ENCODE measurements at places on chromosomes 4 and X.

DNA sequence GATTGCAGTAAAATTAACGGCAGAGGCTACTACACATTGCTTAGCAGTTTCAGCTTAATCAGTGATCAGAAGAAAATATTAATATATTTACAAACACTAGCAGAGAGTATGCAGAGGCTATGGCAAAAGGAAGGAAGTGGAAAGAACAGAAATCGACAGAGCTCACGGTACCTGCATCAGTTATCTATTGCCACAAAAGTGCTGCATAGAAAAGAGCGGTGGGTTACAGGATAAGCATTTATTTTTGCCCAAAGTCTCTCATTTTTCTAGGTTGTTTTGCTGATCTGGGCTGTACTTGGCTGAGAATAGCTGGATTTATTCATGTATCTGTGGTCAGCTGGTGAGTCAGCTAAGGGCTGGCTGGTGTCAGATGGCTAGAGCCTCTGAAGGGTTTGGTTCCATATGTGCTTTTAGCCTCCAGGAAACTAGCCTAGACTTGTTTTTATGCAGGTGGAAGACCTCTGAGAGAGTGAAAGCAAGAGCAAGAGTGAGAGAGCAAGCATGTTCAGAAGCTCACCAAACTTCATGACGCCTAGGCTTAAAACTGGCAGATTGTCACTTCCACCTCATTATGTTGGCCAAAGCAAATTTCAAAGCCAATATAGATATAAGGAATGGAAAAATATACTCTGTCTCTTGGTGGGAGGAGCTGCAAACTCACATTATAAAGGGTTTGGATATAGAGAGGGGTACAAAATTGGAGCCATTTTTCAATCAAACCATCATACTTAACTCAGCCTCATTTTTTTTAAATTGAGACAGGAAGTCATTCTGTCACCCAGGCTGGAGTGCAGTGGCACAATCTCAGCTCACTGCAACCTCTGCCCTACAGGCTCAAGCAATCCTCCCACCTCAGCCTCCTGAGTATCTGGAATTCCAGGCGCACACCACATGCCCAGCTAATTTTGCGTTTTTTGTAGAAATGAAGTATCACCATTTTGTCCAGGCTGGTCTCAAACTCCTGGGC is 153.2 kb upstream of the RPL34 start:
- DNase-seq, result peak; percentile 74

GRCh38 chrX:82412858-82413257 is 1095.2 kb upstream of the POU3F4 start:
- DNase-seq, result no peak

- no peak for DNase-seq
These were observed 113.3 kb upstream of the ATP6AP2 start for GRCh38 chrX:40467454-40467853.

GRCh38 chrX:149631234-149632165 is at the start of gene TMEM185A:
TSS of gene TMEM185A (minus strand) at chrX:149631792. CDS start at chrX:149631580, 212 bp downstream.
- peak; percentile 84 for DNase-seq

GRCh38 chrX:9871701-9872268 is 85.6 kb downstream of the SHROOM2 start:
- DNase-seq, result peak; percentile 33

DNA sequence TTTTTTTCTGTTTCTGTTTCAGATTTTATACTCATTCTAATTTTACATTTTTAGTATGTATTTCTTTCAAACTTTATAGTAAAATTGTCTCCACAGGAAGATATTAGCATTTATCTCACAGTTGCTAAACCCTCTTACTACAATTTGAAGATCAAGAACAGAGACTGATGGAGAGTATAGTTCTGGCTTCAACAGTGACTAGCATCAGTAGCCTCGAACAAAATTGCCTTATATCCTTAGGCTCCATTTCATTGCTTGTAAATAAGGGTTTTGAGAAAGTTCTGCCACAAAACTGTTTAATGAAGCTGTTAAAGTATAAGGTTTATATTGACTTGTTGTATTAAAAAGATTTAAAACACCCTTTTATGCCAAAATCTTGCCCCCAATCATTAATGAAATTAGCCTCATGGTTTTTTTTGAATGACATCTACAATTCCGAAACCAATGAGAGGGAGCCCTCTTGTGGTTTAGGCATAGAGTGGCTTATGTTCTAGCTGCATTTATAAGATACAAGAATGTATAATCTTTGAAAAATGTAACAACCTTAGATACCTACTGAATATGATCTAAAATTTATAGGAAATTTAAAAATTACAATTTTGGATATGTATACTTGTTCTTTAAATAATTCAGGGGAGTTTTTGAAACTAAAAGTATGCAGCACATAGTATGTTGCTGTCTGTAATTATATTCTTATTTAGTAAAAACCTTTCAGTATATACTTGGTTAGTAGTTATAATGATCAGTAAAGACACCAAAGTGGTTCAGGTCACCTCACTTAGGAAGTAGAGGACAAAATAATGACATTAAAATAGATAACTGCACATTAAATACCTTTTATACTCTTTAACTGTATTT is 109.8 kb upstream of the HPGD start:
- DNase-seq, result peak; percentile 34

DNA sequence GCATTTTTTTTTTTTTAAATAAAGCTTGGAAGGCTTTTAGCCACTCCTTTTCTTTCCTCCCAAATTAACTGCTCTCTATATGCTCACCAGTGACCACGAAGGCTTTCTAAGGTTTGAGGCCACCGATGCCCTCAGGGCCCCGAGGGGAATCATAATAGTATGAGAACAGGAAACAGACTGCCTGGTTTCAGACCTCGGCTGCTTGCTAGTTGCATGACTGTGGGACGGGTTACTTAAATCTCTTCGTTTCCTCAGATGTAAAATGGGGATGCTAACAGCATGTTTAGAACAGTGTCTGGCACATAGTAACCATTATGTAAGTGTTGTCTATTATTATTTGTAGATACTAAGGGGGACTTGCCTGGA is 3.6 kb downstream of the LINC00632 start:
- DNase-seq, result no peak

DNA sequence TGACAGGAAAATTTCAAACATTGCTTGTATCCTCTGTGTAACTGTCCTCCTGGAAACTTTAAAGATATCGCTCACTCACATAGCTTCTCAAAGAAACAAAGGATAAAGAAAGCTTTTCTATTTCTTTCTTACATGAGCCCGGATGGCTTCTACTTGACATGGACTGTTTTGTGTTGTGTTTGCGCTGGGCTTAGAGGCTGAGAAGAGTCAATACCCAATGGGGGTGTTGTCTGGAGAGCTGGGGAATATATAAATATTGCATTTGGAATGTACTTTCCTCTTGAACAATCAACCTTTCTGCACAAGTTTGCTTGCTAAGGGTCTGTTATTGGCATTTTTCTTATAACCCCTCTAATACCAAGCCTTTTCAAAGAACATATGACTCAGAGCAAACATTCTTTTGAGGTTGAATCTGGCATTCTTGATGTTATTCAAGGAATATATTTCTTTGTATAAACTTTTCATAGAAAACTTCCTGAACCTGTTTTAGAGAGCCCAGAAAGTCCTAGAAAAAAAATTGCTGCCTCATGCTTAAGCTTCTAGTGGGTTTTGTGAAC is 331.9 kb downstream of the PACRGL start:
- DNase-seq, result no peak

DNA sequence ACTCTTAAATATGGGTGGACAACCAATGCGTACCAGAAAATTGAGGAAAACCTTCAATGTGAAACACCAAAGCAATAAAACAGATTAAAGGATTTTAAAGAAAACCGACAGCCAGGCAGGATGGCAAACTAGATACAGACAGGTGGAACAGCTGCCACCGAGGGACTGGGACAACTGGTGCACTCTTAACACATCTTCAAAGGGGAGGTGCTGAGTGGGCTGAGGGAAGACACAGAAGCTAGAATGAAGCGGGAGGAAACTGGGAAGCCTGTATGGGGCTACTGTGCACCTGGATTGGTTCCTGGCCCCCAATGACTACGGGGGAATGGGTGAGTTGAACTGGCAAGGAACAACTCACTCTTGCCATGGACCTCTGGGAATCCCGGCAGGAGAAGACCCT is 20.7 kb downstream of the ZNF280C start:
- DNase-seq, result no peak

- peak; percentile 30 for DNase-seq
These were observed 234.8 kb upstream of the JADE1 start for GRCh38 chr4:128574706-128575105.

DNA sequence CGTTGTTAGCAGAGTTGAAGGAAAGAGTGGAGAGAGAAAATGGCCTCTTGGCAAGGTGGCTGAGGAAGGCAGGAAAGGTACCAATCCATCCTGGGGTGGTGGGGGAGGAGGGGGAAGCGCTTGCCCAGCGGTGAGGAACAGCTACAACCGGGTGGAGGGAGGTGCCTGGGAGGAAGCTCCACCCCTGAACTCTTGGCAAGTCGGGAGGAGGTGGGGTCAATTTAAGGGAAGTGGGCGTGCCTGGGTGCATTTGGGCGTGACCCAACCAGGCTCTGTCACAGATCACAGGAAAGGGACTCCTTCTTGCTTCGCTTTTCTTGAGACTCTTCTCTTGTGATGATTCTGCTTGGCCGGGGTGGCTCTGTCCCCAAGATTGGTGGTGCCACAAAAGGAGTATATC is 41.7 kb downstream of the BCORL1 start:
- peak; percentile 91 for DNase-seq

DNA sequence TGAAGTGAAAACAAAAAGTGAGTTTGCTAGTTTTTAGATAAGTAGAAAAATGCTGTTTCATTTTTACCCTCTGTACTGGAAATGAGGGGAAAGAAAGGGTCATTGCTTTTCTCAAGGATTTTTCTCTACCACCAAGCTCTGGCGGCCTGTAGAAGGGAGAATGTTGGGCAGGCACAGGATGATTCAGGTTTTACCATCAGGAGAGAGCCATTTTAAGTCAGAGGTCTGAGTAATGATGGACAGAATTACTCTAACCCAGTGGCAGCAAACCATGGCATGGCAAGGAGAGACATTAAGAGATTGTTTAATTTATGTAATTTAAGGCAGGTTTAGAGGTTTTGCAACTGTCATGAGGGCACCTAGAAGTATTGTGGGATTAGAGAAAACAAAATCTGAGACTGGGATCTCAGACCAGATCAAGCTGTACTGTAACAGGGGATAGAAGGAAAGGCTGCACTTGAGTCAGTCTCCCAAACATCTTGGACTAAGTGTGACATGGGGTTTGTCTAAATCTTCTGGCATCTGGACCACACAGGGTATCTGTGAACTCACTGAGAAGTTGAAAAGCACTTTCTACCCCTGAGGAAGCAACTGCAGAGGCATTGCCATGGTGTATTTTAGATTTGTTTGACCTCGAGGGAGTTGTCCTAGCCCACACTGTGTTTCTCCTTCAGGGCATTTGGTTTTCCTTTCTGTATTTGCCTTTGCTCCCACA is 81.6 kb downstream of the BANK1 start:
- no peak for DNase-seq

DNA sequence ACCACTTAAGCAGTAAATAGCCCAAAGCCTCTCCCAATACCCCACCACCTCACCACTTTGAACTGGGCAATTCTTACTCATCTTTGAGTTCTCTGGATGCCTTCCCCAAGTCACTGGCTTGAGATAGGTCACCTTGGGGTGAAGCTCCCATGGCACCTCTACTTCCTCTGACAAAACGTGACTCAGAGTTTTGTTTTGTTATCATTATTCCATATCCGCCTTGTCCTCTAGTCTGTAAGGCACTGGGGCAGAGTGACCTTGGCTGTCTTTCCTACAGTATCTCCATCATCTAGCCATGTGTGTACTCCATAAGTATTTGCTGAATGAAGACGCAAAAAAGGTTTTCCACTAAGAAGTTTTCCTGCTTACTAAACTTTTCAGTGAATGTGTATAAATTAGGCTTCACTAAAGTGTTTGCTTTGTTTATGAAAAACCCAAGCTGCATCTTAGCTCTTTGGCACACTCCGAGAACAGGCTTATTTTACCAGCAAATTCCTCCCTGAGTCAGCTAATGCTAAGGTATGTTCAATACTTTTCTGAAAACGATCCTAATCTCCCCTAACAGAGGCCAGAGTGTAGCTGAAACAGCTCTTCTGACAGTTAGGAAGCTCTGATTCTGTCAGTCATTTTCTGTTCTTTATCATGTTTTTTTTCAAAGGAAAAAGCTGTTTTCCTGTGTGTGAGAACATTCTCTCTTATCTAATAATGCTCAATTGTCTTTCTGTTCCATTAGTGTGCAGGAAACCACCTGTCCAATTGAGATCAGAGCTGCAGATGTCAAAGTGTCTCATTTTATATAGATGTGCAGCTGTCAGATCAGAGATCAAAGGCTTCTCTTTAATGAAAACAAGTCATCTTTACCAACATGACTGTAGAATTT is 30.2 kb upstream of the TSPAN5 start:
- peak; percentile 45 for DNase-seq

GRCh38 chr4:168755598-168756477 is 254.2 kb downstream of the CBR4 start:
- DNase-seq, result no peak

DNA sequence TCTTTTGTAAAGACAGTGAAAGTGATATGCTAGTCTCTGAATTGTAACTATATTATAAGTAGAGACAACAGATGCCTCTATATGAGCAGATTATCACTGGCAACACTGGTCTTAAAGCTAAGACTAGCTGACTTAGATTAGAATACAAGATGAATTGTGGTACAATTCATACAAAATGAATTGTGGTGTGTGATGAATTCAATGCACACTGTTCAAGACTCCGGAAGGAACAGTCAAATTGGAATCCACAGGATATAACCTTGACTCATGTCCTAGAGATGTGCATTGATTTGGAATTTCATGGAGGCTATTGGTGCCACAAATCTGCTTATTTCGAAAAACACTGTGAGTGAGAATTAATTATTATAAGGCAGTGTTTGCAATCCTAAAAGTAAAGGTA is 701.8 kb downstream of the PCDH7 start:
- DNase-seq, result no peak

- no peak for DNase-seq
These were observed 51.2 kb downstream of the IRF2 start for GRCh38 chr4:184423003-184423686.

DNA sequence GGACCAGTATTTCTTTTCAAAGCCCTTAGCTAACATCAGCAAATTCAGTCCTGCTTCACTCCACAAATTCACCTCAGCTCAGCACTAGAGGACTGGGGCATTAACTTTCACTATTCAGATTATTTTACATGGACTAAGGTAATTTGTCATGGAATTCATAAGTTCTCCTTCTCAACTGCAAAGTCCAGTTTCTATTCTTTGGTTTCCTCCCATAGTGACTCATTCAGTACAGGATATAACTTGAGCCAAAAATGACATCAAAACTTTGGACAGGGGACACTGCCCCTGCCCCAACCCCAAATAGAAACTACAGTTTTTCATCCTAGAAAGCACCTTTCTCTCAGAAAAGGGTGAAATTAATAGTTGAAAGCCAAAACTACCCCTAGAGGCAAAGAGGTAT is 52.7 kb downstream of the COX7B2 start:
- DNase-seq, result no peak
